ENCODE measurements at places on chromosomes 2 and 18. TPM values are rescaled to one million over a fixed set of nuclear protein-coding genes. Genes with fewer than 3 reads are reported as not detected.

DNA sequence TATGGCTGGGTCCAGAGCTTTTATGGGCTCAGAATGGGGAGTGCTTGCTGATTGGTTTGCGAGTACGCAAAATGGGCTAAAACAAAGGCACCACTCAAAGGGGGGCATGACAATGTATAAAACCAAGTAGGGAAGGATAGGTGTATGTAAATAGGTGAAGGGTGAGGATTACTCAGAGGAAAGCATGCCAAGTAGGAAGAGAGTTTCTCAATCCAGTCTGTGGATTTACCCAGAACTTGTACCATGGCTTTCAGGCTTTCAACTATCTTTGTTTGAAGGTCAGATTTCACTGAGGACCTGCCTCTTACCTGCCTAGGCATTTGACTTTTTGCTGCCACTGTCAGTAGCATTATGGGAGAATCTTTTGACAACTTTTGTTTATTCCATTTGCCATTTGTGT is 92.3 kb downstream of the RAB3GAP1 start:
- no peaks in the 10 kb centered on the region for H3K36me3 ChIP-seq
- no peaks in the 10 kb centered on the region for H3K4me1 ChIP-seq
- no peaks in the 10 kb centered on the region for H3K27me3 ChIP-seq

GRCh38 chr2:208466151-208466919 is 59.7 kb downstream of the PTH2R start:
- no peak for DNase-seq
- H3K36me3 ChIP-seq = no peaks in the 10 kb centered on the region
- H3K27me3 ChIP-seq = no peaks in the 10 kb centered on the region
- H3K27ac ChIP-seq = no peak overlapping the region

The KCNG2 gene
- not detected for total RNA-seq

GRCh38 chr18:48002933-48003365 is 72.5 kb upstream of the SMAD2 start:
- no peak for DNase-seq
- H3K4me3 ChIP-seq = no peak overlapping the region
- H3K36me3 ChIP-seq = no peaks in the 10 kb centered on the region
- H3K27me3 ChIP-seq = no peaks in the 10 kb centered on the region

DNA sequence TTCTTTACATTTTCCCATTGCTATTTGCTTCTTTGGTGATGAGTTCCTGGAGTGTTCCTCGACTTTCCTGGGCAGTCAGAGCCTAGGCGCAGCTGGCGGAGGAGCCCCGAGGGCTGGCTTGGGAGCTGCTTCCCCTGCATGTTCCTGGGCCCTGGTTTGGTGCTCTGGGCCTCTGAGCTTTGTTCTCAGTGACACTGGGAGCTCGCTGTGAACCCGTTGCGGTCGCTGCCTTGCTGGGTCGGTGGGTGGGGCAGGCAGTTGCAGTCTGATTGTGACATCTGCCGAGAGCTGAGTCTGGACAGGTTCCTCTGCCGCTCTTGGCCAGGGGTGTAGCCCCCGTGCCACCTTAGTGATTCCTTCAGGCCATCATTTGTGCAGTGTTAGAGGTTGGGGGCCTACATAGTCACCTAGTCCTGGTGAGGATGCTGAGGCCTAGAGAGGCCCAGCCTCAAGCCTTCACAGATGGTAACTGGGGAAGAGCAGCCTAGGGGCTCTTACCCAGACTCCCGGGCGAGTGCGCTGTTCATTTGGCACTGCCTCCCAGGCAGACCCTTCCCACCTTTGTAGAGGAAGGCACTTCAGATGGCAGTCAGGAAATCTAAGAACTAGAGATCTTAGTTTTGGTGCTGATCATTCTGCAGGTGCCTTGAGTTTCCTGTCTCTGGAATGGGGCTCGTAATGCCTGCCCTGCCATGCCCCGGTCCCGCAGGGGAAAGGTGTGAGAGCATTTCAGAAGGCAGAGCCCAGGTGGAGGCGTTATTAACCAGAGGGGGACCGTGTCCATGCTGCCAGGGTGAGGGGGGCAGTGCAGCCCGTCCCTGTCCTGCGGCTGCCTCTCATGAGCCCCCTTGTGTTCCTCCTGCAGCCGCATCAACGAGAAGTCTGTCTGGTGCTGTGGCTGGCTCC is 8.4 kb downstream of the ASB1 start:
- no peak for DNase-seq
- peaks cover 4% of the 10 kb centered on the region for H3K36me3 ChIP-seq
- no peak overlapping the region for H3K27ac ChIP-seq
- H3K27me3 ChIP-seq = no peaks in the 10 kb centered on the region

DNA sequence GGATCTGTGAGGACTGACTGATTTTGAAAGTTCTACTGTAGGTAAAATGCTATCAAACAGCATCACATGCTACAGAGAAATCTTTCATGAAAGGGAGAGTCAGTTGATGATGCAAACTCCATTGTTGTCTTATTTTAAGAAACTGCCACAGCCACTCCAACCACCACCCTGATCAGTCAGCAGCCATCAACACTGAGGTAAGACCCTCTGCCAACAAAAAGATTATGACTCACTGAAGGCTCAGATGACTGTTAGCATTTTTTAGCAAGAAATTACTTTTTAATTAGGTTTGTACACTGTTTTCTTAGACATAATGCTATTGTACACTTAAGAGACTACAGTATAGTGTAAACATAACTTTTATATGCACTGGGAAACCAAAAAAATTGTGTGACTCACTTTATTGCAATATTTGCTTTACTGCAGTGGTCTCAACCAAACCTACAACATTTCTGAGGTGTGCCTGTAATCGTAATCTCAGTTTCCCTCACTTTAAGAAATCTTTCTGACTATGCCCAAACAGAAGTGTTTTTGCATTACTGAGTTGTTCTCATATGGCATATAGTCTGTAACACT is 42.8 kb downstream of the METTL8 start:
- no peak overlapping the region for H3K4me3 ChIP-seq
- H3K27me3 ChIP-seq = no peaks in the 10 kb centered on the region
- no peak overlapping the region for H3K27ac ChIP-seq
- DNase-seq = no peak

GRCh38 chr2:174595891-174596397 is 1.7 kb downstream of the WIPF1 start:
- H3K36me3 ChIP-seq = no peaks in the 10 kb centered on the region
- no peak for DNase-seq
- peak overlapping the region; percentile 74 for H3K4me3 ChIP-seq
- H3K4me1 ChIP-seq = peaks cover 43% of the 10 kb centered on the region
- H3K27me3 ChIP-seq = no peaks in the 10 kb centered on the region

DNA sequence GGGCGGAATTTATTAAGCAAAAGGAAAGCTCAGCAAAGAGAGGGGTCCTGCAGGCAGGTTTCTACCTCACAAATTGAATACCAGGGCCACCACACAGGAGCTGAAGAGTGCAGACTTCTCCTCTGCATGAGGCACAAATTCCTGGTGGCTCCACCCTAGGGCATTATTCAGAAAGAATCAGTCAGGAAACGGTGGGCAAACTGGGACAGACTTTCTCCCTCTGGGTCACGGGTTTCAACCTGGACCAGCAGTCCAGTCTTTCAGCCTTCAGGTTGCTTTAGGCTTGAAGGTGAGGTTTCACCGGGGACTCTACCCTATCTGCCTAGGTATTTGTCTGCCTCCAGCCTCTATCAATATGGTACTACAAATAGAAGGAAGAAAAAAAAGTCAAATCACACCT is 41.8 kb downstream of the ACSL3 start:
- H3K4me1 ChIP-seq = no peaks in the 10 kb centered on the region
- DNase-seq = no peak
- H3K36me3 ChIP-seq = no peaks in the 10 kb centered on the region
- H3K27me3 ChIP-seq = no peaks in the 10 kb centered on the region

- no peak overlapping the region for H3K27ac ChIP-seq
- H3K36me3 ChIP-seq = no peaks in the 10 kb centered on the region
- H3K27me3 ChIP-seq = peaks cover 2% of the 10 kb centered on the region
- DNase-seq = no peak
- no peaks in the 10 kb centered on the region for H3K4me1 ChIP-seq
Observed at GRCh38 chr18:34158881-34159690, 65.6 kb downstream of the NOL4 start.

DNA sequence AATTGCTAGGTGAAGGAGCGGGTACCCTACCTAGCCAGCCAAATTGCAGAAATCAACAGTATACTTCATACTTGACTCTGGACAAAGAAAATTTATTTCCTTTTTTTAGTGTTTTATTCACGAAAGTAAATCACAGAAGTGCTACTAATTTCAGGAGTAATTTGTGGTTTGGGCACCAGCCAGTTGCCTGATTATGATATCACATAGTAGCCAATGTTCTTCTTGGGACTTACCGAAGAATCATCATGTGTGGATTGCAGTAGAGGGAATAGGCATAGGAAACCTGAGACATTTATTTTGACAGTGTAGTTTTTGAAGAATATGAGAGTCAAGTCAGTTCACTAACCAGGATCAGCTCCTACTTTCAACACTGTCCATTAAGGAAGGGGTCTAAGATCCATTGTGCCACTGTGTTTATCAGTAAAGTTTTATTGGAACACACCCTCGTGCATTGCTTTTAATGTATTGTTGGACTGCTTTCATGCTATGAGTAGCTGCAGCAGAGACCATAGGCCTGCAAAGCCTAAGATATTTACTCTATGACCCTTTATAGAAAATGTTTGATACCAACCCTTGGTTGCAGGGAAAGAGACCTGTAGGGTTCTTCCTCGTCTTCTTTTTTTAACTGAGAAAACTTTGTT is 32.1 kb downstream of the TNFRSF11A start:
- no peaks in the 10 kb centered on the region for H3K4me1 ChIP-seq
- H3K4me3 ChIP-seq = no peak overlapping the region

The BBS5 gene
- total RNA-seq = 3.8 TPM

- H3K4me1 ChIP-seq = no peaks in the 10 kb centered on the region
- H3K27ac ChIP-seq = no peak overlapping the region
- H3K4me3 ChIP-seq = no peak overlapping the region
- no peaks in the 10 kb centered on the region for H3K27me3 ChIP-seq
Observed at GRCh38 chr18:13485604-13486003, 240.8 kb downstream of the FAM210A start.

DNA sequence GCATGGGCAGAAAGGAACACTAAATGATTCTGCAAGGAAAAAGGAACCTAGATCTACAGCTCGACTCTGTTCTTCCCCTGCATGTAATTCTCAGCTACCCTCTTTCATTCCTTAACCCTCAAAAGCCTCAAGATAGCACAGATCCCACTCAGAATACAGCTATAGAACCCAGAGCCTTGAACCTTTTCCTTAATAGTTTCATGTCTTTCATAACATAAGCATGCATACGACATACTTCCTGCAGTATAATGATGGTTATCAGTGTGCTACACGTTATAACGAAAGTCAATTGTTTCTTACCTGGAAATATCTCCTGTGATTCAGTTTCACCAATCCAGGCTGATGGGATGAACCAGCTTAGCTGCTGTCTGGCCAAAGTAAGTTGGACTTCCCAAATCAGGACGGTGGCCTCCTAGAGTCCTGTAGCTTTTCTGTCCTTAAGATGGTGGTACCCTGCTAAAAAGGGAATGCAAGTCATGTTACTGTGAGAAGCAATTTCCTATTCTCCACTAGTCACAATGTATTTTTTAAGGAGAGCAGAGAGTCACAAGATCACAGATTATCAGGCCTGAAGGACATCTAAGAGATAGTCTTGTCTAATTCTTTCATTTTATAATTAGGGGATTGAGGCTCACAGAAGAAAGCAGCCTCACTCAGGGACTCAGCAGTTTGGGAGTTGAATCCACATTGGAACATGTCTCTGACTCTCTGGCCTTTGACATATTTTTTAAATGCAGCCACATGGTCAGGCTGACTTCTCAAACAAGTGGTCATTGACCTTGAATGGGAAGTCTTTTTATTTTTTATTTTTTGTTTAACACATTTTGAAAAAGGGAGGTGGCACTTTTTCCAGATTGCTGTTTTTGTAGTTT is 41.8 kb downstream of the CYRIA start:
- H3K36me3 ChIP-seq = no peaks in the 10 kb centered on the region
- DNase-seq = no peak
- H3K27ac ChIP-seq = no peak overlapping the region
- no peak overlapping the region for H3K4me3 ChIP-seq
- peaks cover 7% of the 10 kb centered on the region for H3K4me1 ChIP-seq

DNA sequence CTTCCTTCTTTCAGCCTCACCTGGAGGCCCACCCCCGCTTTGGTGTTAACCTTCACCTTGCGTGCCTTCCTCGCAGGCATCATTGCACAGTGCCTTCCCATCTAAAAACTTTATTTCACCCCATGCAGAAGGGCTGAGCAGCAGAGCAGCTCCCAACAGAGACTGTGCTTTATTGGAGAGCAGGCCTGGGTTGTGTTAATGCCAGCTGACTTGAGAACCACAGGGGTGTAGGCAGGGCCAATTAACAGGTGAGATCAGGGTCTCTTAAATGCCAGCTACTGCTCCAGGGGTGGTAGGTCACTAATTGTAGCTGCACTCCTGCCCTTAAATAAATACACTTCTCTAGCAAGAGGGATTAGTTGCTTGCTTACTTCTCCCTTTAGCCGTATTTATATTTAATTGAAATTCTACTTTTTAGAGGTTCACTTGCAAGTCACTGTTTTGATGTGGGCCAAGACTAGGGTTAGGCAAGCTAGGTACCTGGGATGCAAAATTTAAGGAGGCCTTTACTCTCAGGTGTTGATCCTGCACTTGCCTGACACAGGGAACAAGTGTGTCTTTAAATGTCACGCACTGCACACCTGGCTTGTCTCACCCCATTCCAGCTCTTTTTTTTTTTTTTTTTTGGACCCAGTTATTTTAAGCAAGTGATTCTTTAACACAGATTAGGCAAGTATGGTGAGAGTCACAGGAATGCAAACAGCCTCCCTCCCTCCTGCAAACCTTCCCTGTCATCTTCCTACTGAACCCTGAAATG is 54.5 kb downstream of the LYPD1 start:
- no peak for DNase-seq
- no peak overlapping the region for H3K27ac ChIP-seq
- no peaks in the 10 kb centered on the region for H3K27me3 ChIP-seq
- H3K4me3 ChIP-seq = no peak overlapping the region

The MATN3 gene
- total RNA-seq = not detected

GRCh38 chr2:181036445-181036844 is 56.0 kb downstream of the UBE2E3 start:
- no peak overlapping the region for H3K4me3 ChIP-seq
- H3K4me1 ChIP-seq = no peaks in the 10 kb centered on the region
- no peaks in the 10 kb centered on the region for H3K36me3 ChIP-seq
- H3K27ac ChIP-seq = no peak overlapping the region
- DNase-seq = no peak

- DNase-seq = no peak
- H3K27ac ChIP-seq = no peak overlapping the region
- no peaks in the 10 kb centered on the region for H3K4me1 ChIP-seq
- no peaks in the 10 kb centered on the region for H3K27me3 ChIP-seq
Observed at GRCh38 chr2:118374974-118375755, 286.9 kb downstream of the INSIG2 start.

DNA sequence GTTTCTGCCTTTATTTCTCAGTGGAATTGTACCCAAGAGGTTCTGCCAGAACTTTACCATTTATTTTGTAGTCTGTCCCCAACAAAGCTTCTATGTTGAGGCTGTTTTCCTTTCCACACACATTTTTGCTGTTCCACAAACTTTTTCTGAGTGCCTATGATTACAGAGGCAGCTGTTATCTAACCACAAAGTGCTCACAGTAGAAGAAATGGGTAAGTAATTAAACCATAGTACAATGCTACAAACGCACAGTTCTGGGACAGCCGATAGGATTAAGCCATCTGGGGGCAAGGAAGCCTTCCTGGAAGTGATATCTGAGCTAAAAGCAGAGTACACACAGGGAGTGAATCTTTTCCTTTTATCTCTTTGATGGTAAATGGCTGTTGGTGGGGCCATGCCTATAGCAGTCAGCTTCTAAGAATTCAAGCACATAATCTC is 3.9 kb upstream of the MGAT4A start:
- DNase-seq = no peak
- H3K4me1 ChIP-seq = peaks cover 66% of the 10 kb centered on the region
- H3K27ac ChIP-seq = peak overlapping the region; percentile 98
- peaks cover 5% of the 10 kb centered on the region for H3K36me3 ChIP-seq
- no peaks in the 10 kb centered on the region for H3K27me3 ChIP-seq

The MCEE gene
- total RNA-seq = 17.6 TPM
